H1 (cell line): ENCODE measurements at places on chromosomes 11 and 22. TPM values are rescaled to one million over a fixed set of nuclear protein-coding genes. Genes with fewer than 3 reads are reported as not detected.

DNA sequence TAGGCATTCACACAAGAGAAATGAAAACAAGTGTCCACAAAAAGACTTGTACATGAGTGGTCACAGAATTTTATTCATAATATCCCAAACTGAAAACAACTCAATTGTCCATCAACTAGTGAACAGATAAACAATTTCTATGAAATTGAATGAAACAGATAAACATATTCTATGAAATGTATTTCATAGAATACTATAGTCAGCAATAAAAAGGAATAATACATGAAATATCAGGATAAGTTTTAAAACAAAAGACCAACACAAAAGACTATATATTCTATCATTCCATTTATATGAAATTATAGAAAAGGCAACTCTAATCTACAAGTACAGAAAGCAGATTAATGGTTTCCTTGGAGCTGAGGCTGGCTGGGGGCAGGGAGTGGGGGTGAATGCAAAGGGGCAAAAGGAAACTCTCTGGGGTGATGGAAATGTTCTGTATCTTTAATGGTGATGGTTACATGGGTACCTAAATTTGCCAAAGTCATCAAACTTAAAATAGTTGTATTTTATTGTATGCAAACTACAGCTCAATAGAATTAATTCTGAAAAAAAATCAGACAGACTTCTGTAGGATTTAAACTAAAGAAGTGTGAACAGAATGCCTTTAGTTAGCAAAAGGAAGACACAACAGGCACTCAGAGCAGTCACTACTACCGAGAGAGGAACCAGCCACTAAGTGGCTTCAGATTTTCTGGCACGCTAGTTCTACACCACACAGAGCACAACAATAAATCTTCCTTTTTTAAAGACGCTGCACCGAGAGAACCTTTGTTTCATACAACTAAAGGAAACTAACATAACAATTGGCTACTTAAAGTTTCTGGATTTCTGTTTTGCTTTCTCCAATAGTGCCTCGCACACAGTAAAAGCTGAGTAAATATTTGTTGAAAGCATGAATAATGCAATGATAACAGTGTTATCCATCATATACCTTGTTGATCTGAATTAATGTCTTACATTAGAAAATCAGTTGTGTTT, 15.4 kb downstream of the CCDC34 start:
- no peak for DNase-seq

Gene NDUFS8
- 182 and 199 TPM in 2 replicates for total RNA-seq

DNA sequence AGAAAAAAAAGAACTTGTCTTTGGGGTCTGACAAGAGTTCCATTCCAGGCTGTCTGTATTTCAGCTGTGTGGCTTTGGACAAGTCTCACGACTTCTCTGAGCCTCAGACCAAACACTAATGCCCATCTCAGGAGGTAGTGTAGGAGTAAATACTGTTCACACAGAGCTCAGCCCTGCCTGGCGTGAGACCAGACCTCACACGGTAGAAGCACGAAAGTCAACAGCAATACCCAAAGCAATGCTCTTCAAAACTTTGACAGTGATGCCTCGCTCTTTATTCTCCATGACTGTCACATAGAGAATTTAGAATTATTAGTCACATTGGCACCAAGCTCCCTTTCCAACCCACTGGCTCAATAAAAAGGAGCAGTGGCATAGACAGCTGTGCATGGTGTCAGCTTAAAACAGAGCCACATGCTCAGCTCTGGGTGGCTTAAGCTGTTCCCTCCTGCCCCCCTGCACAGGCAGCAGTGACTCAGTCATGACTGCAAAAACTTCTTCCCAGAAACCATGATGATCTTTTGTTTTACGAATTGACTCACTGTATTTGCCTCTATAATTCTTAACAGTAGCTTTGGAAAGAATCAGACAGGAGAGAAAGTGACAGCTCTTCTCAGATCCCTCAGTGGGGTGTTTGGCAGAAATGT, 74.0 kb upstream of the PHF21B start:
- DNase-seq, result no peak

GRCh38 chr11:64894070-64894811, 15.8 kb upstream of the EHD1 start:
- peak; percentile 98 for DNase-seq

- DNase-seq, result no peak
Measured at GRCh38 chr11:74279256-74279655, 32.2 kb downstream of the P4HA3 start.

GRCh38 chr11:120985718-120986569, 38.0 kb upstream of the TBCEL start:
- DNase-seq, result no peak

DNA sequence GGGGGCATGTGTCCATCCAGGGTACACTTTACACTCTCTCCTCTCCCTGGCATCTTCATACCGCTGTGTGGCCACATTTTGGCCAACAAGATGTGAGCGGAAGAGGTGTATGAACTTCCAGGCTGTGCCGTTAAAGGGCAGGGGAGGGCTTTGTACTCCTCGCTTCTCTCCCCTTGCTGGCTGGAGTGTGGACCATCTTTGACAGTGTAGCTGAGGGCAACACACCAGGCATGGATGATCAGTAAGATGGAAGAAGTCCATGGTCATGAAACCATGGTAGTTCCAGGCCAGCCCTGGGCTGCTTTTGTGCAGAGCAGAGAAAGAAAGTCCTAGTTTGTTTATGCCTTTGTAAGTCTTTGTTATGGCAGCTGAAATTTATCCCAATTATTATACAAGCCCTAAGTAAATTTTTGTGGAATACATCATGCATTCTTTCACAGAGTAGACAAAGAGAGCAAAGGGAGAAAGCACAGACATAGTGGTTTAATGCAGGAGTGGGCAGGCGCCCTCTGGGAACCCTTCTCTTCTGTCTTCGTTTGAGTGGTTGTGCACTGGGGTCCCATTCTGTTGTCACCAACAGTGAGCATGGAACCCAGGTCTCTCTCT, 70.4 kb downstream of the FBXO7 start:
- no peak for DNase-seq
